Mesenteric fat pad (tissue), 1 donor: ENCODE measurements at places on chromosomes 7 and 10. TPM values are rescaled to one million over a fixed set of nuclear protein-coding genes. Genes with fewer than 3 reads are reported as not detected.

Gene NT5C2
- total RNA-seq: 56.5 TPM

Gene MSMB
- not detected for total RNA-seq

- DNase-seq: no peak
Measured at GRCh38 chr7:42274053-42274452, 37.0 kb upstream of the GLI3 start.

- no peak for DNase-seq
Measured at GRCh38 chr10:119235356-119235755, 28.0 kb downstream of the GRK5 start.
